T-helper 9 cell (primary cell): ENCODE measurements at places on chromosomes 4 and X.

DNA sequence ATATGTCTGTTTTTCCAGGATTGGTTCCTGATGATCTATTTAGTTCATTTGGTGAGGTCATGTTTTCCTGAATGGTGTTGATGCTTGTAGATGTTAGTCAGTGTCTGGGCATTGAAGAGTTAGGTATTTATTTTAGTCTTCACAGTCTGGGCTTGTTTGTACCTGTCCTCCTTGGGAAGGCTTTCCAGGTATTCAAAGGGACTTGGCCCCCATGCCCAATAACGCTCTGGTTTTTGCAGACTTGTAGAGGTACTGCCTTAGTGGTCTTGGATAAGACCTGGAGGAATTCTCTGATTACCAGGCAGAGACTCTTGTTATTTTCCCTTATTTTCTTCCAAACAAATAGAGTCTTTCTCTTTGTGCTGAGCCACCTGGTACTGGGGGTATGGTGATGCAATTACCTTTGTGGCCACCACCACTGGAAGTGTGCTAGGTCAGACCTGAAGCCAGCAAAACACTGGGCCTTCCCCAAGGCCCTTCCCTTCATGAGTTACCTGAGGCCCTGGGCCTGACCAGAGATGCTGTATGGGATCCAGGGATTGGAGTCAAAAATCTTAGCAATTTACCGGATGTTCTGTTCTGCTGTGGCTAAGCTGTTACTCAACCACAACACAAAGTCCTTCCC is 63.3 kb upstream of the RXFP1 start:
- no peak for DNase-seq

DNA sequence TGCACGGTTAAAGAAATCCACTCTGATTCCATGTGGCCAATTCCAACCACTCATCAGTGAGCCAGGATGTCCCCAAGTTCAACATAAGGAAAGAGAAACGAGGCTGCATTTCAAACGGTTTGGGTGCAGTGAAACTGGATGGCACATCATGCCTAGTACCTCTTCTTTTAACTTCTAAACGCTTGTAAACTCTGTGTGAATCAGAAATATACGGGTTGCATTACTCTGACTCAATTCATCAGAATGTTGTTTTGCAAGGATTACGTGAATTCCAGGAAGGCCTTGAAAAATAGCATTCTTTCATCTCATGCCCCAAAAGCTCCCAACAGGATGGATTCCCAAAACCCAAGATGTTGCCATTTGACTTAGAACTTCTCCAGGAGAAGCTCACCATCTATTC is 270.4 kb downstream of the LDB2 start:
- no peak for DNase-seq

GRCh38 chr4:630656-631055 is 5.3 kb downstream of the PDE6B start:
- no peak for DNase-seq

DNA sequence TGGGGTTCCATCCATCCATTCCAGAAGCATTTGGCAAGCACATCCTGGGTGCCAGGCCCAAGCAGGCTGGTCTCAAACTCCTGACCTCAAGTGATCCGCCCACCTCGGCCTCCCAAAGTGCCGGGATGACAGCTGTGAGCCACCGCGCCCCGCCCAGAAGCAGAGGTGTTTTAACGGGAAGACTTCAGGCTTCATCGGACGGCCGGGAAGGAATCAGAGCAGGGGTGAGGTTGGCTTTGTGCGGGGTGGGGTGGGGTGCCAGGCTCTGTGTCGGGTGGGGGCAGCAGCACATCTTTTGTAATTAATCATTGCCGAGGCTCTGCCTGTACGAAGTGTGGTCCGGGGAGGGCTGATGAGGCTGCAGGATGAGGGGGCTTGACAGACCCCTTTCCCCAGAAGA is 5.1 kb upstream of the SLC25A6 start:
- no peak for DNase-seq

DNA sequence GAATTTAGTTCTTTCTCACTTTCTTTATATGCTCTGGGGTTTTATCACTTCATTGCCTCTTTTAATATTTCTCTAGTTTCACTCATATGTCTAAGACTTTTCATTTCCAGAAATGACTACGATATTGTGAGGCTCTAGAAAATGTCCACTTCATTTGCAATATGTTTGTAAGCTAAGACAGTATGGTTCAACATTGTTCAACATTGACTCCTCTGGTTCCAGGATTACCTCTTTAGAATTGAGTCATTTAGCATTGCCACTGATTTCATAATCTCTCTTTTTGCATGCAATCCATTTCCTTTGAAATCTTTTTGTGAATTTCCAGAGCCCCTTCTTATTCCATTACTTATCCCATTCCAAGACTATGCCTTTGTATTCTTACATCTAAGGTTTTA is 32.3 kb downstream of the BBS12 start:
- no peak for DNase-seq

DNA sequence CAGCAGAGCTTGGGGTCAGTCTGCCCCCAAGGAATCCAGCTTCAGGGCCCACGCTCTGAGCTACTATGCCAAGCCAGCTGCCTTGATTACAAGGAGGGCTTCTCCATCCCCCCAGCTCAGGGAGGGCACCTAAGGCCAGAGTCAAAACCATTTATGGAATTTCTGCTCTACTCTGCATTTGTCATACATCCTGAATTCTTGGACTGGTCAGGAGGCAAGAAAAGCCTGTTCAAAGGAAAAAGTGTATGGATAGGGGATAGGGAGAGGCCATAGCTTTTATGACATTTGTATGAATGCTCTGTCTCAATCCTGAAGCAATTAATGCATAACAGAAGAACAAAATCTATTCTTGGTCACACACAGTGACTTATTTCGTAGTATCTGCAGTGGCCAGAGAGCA is 32.2 kb downstream of the EDNRA start:
- no peak for DNase-seq

DNA sequence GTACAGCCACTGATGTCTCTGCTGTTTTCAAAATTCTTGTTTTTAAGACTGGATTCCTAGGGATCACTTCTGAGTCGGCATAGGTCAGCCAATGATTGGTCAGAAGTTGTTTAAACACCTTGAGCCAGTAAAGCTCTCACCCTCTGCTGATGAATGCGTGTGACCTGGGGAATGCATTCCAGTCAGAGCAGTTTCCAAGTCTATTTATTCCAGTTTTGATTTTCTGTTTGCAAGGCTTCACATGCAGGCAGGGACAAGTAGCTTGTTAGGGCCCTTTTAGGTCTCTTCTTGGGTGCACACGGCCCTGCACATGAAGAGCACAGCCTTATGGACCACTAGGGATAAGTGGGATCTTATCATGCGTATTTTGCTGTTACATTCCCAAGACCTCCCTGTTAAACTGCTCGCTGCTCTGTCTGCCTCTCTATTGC is 47.0 kb downstream of the KLHL15 start:
- DNase-seq = no peak

DNA sequence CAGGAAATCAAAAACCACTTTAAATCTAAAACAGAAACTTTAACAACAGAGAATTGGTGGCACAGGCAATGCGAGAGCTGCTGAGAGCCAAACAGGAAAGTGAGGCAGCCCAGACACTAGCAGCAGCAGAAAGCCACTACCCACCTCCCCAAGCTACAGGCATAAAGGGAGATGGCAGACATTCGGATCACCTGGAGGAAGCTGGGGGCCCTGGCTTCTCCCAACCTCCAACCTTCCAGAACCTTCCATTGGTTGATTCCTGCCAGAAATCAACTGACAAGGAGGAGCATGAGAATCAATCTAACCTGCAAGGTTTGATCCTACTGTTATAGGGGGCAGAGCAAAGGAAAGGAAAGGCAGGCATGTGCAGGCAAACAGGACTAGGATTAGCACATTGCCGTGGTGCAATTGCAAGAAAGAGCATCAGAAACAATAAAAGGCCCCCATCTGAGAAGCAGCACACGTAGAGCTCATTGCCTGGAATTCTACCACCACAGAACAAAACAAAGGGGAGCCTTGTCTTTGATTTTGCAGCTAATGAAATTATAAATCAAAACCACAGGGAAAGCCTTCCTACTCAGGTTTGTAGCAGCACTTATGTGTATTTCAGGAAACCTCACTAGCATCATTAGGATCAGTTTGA is 427.3 kb upstream of the RASGEF1B start:
- no peak for DNase-seq

GRCh38 chr4:25310803-25311166 is 1.8 kb upstream of the ZCCHC4 start:
- DNase-seq = no peak
